Fibroblast of skin of left biceps (primary cell): ENCODE measurements at places on chromosomes 16 and 17.

- DNase-seq = no peak
Measured at GRCh38 chr17:46949291-46950174, 26.6 kb downstream of the GOSR2 start.

- DNase-seq = no peak
Measured at GRCh38 chr17:28433721-28434120, 27.7 kb upstream of the SLC46A1 start.

GRCh38 chr17:79819085-79819484 is 20.2 kb downstream of the CBX4 start:
- DNase-seq = no peak

- DNase-seq = no peak
Measured at GRCh38 chr17:57108671-57109392, 23.8 kb downstream of the AKAP1 start.

GRCh38 chr16:49493836-49494235 is 120.2 kb downstream of the C16orf78 start:
- DNase-seq = no peak

DNA sequence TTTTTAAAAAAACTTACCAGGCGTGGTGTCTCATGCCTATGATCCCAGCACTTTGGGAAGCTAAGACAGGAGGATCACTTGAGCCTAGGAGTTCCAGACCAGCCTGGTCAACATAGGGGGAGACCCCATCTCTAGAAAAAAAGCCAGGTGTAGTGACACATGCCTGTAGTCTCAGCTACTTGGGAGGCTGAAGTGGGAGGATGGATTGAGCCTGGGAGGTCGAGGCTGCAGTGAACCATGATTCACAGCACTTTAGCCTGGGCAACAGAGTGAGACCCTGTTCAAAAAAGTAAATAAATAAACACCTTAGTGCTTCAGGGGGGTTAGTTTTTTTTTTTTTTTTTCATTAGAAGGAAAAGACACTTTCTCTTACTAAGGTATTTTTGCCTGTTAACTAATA is 58.9 kb upstream of the LRRC37A3 start:
- DNase-seq = no peak

DNA sequence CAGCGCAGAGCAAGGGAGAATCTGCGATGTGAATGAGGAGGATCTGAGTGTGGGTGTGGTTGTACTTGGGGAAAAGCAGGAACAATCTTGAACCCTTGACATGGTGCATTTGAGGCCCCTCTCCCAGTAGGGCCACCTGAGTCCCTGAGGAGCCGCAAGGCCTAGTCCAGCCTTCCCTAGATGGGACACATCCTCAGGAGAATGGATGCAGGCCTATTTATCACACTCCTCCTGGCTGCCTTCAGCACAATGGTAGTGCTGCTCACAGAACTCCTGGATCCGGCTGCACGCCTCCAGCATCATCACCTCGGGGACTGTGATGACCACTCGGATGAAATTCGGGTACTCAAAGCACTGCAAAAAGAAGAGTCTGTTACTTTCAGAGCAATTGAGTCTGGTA is 9.0 kb downstream of the TAT start:
- no peak for DNase-seq

DNA sequence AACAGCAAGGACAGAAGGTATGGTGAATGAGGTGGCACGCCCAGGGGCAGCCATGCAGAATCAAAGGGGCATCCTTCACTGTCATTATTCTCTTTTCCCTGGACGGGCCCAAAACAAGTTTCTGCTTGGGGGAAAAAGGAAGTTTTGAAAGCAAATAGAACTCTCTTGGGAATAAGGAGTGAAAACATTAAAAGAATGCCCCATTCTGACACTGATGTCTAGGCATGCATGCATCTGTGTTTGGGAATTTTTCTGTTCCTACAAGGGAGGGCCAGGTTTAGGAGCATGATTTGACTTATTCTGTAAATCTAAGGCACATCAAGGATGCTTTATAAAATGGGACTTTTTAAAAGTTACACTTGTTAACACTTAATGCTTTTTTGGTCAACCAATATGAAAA is 34.3 kb upstream of the SLC12A3 start:
- no peak for DNase-seq

GRCh38 chr17:78432226-78433012 is 54.0 kb downstream of the PGS1 start:
- no peak for DNase-seq

DNA sequence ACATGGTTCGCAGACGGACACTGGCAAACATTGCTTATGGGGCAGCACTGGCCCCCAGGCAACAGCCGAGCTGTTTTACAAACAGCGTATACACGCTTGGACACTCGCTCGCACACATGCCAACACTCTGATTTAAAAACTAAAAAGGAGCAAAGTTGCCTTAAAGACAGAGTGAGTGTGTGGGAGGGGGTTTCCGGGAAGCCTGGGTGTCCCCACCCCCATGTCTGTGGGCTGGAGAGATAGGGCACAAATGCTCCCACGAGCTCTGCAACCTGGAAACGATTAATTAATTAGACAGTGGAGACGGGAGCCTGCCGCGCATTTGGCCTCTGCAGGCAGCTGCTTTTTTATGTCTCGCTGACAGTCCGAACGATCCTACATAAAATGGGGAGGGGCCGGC is 107.9 kb upstream of the ZNF469 start:
- DNase-seq = no peak
